HFF-Myc (cell line): ENCODE measurements at places on chromosomes 7 and 10.
A peak's percentile ranks its signal among the peaks of the same experiment; 100 is the strongest.

DNA sequence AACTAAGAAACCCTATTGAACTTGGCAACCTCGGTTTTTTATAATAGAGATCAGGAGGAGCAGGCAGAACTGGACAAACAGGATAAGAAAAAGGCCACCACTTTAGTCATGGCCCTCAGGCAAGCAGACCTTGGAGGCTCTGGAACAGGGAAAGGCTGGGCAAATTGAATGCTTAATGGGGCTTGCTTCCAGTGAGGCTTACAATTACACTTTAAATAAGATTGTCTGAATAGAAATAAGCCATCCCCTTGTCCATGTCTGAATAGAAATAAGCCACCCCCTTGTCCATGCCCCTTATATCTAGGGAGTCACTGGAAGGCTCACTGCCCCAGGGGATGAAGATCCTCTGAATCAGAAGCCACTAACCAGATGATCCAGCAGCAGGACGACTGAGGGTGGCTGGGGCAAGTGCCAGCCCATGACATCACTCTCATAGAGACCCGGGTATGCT, 40.6 kb downstream of the AKR1B15 start:
- DNase-seq: no peak

GRCh38 chr7:140640060-140640637, 464 bp downstream of the DENND2A start:
- no peak for DNase-seq

DNA sequence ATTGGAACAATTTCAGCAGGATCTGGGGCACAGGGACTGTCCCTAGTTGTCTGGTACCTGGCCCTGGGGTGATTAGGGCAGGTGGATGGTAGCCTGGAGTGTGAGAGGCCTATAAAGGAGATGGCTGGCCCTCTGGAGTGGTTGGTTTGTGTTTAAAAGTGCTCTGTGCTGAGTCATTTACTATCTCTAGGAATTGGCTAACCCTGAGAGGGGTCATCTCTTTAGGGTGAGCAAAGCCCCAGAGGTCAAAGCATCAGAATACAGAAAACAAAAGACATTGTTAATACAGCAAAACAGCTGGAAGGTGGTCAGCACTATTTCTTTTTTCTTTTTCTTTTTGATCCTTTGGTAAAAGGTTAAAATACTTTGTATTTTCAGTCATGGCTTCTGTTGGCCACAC, 43.4 kb upstream of the BMPER start:
- DNase-seq: no peak

DNA sequence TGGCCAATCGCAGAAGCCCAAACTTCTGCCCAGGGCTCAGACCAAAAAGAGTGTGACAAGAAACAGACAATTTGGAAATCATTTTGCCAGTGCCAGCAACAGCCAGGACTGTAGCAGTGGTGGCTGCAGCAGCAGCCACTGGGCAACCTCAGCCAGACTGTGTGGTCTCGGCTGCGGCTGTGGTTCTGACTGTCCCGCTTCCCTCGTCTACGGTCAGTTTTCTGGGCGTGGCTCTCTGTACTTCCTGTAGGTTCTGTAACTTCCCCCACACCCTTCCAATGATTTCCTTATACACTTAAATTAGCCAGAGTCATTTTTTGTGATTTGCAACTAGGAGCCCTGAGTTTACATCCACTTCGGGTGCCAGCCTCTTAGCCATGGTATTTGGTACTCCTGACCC, 39.9 kb downstream of the CYTH3 start:
- no peak for DNase-seq

DNA sequence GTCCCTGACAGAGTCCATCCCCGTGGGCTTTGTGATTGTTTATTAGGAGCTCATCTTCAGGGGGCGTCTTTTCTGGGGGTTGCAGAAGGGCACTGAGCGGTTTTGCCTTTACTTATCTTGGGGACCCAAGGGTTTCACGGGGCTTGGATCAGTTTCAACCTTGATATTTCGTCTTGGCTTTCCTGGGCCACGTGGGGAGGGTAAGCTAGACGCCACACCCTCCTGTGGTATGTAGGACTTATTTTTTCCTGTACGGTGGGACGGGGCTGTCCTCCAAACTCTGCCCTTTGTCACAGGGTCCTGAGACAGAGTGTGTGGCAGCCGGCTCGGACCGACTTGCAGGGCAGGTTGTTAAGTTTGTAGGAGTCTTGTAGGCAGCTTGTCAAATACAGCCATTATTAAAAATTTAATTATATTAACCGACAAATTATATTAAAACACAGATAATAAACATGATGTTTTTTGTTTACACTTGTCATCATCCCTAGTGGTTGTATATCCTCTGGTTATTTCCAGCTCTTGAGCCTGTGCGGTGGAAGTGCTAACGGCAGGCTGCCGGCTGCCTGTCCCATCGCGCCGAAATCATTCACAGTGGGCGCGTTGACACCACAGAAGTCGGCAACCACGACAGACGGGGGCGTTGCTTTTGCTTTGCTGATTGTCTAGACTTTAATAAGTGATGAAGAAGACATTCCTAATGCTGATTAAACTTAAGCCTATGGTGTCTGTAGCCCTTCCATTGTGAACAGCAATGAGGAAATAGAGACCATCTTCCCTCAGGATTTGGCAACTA, 193.2 kb downstream of the DNAJB6 start:
- DNase-seq: no peak

DNA sequence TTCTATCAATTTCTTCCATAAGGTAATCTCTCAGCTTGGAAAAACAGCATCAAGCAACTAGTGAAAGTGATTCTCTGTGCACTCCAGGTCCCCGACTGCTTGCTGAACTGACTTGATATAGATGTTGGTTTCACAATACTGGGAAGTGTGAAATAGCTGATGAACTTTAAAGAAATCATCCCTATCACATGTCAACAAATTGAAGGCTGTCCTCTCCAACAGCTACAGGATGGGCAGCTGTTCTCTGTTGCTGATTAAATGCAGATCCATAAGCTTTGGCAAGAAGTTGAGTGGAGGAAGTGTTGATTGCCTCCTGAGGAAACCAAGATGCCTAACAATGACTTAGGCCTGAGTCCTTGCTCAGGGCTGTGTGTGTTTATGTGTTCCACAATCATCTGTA, 130.4 kb upstream of the GDF10 start:
- no peak for DNase-seq

- peak; percentile 78 for DNase-seq
Observed at GRCh38 chr7:76047811-76048667, at the start of the genes MDH2 and STYXL1. TSS of gene MDH2 (plus strand) at chr7:76048106. CDS start at chr7:76048161, 55 bp downstream. TSS of gene STYXL1 (minus strand) at chr7:76048000. CDS start at chr7:76030523, 17,477 bp downstream.

GRCh38 chr7:40234046-40234445, 99.2 kb downstream of the SUGCT start:
- DNase-seq: no peak

GRCh38 chr10:71681977-71682376, 37.6 kb downstream of the C10orf105 start:
- DNase-seq: no peak

GRCh38 chr10:77548671-77549070, 88.9 kb downstream of the KCNMA1 start:
- no peak for DNase-seq

DNA sequence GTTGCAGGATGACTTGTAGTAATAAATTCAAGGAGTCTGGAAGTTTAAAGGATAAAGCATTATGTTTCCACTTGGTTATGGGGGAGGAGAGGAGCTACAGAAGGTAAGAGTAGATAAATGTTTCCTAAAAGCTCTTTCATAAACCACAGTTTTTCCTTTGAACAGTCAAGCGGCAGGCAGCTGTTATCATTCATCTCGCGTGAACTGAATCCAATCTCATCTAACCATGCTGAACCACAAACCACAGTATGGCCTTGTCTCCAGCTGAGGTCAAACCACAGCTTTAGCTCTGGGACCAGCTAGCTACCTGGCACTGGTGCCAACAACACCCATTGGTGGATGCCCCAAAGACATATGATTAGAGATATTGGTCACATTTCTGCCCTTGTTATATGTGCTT, 63.3 kb downstream of the NOC3L start:
- peak; percentile 63 for DNase-seq

DNA sequence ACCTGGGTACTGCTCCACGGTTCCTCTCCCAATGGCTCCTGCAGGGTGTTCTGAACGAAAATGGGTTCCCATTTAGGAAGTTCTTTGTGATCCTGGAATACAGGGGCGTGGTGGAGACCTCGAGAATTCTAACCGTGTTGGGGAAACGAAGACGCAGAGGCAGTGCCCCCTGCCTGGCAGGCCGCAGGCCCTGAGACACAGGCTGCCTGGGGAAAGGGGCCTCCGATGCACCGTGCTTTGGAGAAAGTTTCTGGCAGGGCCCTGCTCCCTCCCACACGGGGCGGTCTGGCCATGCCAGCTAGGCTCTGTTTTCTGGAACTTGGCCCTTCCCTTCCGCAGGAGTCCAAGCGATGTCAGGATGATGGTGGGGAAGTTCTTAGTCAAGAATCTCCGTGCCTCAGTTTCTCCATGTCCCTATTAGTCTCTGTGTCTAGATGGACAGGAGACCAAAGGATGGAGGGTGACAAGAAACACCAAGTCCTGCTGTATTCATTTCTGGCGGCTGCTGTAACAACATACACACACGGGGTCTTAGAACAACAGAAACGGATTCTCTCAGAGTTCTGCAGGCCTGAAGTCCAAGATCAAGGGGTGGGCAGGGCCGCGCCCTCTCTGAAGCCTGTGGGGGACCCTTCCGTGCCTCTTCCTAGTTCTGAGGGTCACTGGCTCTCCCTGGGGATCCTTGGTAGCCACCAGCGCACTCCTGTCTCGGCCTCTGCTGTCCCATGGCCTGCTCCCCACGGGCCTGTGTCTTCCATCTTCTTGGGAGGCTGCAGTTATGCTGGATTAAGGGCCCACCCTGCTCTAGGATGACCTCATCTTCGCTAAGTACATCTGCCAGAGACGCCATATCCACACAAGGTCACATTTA, 27.7 kb downstream of the PRKAG2 start:
- DNase-seq: no peak

DNA sequence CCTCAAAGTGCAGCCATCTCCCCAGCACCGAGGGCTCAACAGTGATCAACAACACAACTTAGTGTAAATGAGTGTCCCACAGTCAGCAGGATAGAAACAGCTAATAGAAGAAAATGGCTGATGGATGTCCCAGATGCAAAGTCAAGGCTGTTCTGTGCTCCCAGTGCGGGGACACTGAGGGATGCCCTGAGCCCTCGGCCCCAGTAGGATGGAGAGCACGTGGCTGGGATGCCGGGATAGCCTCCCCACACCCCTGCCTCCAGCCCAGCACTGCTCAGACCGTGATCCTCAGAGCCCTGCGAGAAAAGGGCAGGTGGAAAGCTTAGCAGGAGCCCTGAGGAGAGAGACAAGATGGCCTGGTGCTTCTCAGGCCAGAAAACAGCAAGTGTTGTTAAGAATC, 243.9 kb upstream of the TCERG1L start:
- no peak for DNase-seq

GRCh38 chr7:149850007-149850594, 11.9 kb downstream of the ZNF862 start:
- no peak for DNase-seq

- no peak for DNase-seq
Observed at GRCh38 chr7:25149836-25150235, 24.8 kb upstream of the CYCS start.

DNA sequence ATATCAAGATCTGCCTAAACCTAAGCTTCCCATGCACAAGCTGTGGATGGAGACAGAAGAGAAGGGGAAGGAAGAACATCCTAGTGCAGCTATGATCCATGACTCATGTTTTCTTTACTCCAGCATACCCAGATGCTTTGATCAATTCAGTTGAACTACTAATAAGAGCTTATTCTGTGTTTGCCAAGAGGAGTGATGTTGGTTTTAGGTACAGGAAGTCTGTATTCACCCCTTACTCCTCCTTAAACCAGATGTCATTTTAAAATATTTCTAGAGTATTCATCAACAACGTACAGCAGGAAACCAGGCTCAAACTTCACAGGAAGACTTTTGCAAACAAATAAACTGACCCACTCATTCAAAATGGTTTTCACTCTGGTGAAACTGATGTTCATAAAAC, 29.2 kb downstream of the PANK1 start:
- DNase-seq: peak; percentile 12

DNA sequence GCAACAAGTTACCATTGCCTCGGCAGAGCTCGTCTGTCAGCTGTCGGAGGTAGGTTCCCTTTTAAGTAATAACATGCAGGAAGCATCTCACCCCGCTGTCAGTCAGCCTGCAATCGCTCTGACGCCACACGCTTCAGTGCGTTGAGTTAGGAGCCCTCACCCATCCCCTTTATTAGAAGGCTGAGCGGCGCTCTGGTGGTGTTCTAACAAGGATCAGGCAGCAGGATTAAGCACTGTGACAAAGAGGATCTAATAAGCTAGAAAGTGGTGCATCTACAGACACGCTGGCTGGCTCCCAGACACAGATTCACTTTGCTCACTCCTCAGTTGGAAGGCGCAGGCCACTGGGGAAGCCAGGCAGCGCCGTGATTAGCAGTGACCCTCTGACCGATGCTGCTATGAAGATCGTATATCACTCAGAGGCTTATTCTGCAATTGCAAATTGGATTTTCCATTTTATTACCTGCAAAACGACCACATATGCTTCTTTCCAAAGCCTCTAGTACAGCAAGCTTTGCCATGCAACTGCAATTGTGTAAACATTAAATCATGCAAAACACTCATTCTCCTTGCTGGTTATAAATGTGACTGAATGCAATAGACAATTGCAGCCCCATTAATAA, 117.7 kb downstream of the RSU1 start:
- no peak for DNase-seq

DNA sequence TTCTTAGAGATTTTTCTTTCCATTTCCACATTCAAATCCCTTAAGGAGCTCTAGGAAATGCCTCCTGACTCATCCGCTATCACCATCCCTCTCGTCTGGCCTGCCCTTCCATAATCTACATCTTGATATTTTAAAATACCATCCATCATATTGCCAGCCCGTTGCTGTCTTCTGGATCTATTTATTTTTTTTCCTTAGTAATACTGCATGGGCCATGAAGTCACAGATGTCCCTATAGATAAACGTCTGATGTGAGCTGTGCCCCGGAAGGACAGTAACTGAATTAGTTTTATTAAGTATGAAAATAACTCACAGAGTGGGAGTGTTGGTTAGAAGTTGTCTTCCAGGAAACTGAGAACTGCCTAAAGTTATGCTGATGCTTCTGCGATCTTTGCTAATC, 76.2 kb downstream of the KLF6 start:
- no peak for DNase-seq

GRCh38 chr10:84308021-84308420, 20.4 kb upstream of the CCSER2 start:
- DNase-seq: no peak

GRCh38 chr7:141785706-141786552, 4.1 kb upstream of the TAS2R5 start:
- DNase-seq: peak; percentile 11
